ENCODE measurements at places on chromosomes 2 and 18.

- DNase-seq, result no peak
These were observed 651.1 kb downstream of the TDRD15 start for GRCh38 chr2:21774691-21775368.

DNA sequence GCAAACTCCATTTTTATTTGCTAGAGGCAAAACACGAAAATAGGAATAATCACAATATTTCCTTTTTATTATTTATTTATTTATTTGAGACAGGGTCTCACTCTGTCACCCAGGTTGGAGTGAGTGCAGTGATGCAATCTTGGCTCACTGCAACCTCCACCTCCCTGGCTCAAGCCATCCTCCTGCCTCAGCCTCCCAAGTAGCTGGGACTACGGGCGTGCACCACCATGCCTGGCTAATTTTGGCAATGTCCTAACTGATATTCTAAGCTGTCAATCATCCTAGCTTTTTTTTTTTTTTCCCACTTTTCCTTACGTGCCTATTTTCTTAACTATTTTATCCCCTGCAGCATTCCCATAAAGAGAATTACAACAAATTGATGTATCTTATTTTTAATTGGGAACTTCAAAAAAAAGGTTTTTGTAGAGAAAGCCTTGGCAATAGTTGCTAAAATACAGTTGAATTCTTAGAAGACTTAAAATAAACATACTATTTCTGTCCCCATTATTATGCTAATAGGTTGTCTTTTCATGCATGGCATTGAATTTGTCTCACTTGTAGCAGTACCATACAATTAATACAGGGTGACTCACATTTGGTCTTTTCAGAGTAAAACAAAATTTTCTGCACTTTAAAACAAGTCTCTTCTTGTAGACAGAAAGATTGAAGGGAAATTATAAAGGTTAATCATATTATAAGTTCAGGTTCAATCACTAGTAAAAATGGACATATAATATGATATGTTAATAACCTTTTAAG, 153.5 kb downstream of the SLC39A10 start:
- no peak for DNase-seq

- DNase-seq, result no peak
These were observed 130.9 kb upstream of the RND3 start for GRCh38 chr2:150618245-150618895.

DNA sequence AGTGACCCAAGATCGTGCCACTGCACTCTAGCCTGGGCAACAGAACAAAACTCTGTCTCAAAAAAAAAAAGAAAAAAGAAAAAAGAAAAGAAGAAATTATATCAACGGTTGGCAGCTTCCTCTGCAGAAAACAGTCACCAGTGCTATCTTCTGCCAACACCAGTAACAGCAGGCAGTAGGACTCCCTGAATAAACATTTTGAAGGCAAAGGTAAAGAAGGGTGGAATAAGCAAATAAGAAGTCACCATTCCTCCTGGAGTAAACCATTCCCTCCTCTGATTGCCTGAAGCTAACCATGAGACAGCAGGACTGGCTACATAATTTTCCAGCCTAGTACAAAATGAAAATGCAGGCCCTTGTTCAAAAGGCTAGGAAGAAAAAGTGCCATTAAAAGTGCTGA, 9.0 kb upstream of the RNF103 start:
- DNase-seq, result no peak

DNA sequence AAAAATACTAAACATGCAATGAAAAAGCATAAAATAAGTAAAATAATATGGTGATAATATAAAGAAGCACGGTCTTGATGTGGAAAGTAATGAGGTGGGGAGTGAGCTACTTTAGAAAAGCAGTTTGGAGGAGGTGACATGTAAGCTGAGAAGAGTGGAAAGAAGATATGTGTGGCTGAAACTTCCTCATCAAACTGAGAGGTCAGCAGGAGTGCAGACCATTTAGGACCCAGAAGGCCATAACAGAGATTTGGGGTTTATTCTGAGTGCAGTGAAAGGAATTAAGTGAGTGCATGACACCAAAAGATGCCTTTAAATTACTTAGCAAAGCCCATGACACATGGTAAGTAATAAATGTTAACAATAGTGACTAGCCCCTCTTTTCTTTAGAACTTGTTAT, 24.4 kb upstream of the TMEM182 start:
- no peak for DNase-seq
